Activated T-cell treated with anti-CD3 and anti-CD28 coated beads, Interleukin-2, amount 50 U/mL, for 72 hours (primary cell): ENCODE measurements at places on chromosomes 6 and 20. TPM values are rescaled to one million over a fixed set of nuclear protein-coding genes. Genes with fewer than 3 reads are reported as not detected.

DNA sequence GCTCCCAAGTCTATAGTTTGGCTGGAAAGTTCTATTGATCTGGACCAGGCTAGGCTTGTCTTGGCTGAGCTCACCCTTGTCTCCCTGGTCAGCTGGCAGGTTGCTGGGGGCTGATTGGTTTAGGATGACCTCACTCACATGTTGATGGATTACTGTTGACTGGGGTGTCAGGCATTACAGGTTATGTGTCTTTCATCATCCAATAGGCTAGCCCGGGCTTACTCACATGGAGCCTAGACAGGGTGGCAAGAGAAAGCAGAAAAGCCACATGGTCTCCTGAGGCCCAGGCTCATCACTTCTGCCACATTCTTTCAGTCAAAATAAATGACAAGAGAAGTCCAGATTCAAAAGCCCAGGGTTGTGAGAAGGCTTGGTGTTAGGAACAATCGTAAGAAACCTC, 103.5 kb downstream of the BFSP1 start:
- no peak for DNase-seq

DNA sequence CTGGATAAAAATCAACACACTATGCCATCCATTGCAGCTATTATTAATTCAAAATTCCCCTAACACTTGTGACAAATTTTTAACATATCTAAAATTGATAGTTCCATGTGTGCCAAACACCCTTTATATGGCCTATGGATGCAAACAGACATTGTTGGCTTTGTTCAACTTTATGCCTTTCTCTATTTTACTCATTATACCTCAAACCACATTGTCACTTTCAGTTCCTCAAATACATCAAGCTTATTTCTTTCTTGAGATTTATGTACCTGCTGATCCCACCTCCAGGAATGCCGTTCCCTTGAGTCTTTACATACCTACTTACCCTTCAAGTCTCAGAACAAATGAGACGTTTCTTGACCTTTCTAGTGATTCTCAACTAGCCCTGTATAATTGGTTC, 193.5 kb upstream of the PLN start:
- no peak for DNase-seq

DNA sequence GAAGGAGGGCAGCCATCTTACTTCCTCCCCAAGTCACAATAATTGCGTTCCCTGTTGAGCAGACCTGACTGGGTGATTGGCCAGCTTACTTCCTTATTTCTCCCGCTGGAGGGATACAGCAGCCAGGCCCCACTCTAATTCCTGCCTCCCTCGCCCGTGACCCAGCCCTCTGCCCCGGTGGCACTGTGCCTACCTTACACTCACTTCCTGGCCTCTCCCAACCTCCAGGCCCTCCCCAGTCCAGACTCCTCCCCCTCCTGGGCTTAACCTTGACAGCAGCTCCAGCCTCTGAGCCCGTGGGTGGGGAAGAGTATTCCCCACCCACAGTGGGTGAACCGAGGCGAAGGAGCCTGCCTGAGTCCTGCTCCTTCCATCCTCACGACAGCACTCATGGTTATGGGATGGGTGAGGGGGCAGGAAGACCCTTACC, 3.0 kb downstream of the BAK1 start:
- no peak for DNase-seq

GRCh38 chr6:22444330-22444729, 125.0 kb upstream of the HDGFL1 start:
- DNase-seq, result no peak

DNA sequence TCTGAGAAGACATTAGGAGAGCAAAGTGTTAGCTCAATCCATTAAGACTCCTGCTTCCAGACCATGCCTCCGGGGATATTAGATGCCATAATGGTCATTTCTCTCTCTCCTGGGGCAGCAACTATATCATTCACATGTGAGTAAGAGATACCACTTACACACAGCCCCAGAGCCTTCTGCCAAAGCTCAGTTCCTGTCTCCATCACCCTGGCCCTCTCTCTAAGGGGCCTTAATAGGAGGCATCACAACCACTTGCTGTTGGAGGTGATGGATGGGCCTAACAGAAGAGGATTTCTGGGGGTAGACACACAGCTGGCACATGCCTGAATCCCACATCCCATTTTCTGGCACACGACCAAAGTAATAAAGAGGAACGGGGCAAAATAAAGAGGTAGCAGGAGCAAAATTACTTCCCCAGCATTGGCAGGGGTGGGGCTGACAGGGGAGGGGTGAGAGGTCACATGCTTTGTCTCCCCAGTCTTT, 34.0 kb upstream of the VSTM2L start:
- no peak for DNase-seq

- DNase-seq, result no peak
Observed at GRCh38 chr6:111845441-111845871, 27.8 kb downstream of the FYN start.

- DNase-seq, result no peak
Observed at GRCh38 chr20:33551778-33552177, 61.9 kb downstream of the CBFA2T2 start.

DNA sequence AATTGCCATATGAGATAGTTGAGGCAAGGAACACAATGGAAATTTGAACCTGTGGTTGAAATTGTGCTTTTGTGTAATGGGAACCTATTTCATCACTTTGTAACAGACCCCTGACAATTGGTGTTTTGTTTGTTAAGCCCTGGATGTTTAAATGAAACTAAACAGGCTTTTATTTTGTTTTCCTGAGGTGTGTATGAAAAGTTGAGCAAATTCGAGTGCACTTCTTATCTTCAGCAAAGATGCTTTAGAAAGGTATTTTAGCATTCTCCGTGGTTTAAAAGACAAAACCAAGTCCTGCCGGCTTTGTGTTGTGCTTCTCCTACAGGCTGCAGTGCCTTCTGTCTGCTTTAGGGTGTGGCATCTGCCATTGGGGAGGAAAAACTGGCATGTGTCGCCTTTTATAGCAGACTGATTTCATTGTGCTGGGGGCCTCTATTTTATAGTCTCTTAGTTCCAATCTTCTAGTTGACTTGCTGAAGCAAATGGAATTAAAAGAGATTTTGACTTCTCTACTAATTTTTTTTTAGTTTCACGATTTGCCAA, 2.2 kb upstream of the ARID1B start:
- DNase-seq, result no peak

Gene NKX2-4
- total RNA-seq, result not detected

Gene PEX6
- 28.0 TPM for total RNA-seq

- DNase-seq, result no peak
Observed at GRCh38 chr20:20407891-20408805, 40.2 kb downstream of the INSM1 start.

Gene KCNK16
- total RNA-seq, result not detected
